ENCODE measurements at places on chromosomes 3 and 15.
A peak's percentile ranks its signal among the peaks of the same experiment; 100 is the strongest.

DNA sequence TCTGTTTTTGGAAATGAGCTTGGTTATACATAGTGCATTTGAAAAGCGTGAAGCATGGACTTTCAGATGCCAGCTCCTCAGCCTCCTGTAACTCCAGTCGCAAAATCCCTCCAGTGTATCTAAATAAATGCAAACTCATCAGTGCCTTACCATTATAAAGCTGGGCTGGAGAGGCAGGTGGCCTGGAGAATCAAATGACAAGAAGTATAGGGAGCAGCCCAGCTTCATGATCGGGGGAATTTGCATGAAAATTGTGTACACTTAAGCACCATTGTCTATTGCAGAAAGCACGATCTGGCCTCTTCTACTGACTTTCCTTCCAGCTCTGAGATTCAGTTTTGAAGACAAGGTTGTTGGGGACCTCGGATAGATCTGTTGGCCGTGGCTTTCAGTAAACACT lies 71.7 kb downstream of the IGF1R start:
- no peak for DNase-seq

GRCh38 chr3:138032567-138032966 lies 22.6 kb downstream of the CLDN18 start:
- DNase-seq, result no peak

GRCh38 chr3:140051019-140051957 lies 116.3 kb downstream of the CLSTN2 start:
- DNase-seq, result peak; percentile 25

GRCh38 chr3:24591661-24592555 lies 97.3 kb upstream of the THRB start:
- DNase-seq, result peak; percentile 76

DNA sequence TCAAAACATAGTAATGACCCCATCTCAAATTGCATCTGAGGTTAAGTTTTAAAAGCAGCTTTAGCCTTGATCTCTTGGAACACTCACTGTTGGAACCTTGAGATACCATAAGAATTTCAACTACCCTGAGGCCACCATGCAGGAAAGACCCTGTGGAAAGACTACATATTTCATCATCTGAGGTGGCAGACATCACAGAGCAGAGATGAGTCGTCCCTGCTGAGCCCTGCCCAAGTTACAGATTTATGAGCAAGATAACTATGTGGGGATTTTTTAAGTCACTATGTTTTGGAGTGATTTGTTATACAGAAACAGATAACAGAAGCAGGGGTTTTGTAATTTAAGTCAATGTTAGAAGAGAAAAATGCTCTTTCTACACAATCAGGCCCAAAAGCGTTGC lies 168.4 kb downstream of the STAC start:
- DNase-seq, result no peak

- DNase-seq, result no peak
Observed at GRCh38 chr3:51887620-51888019, 12.2 kb upstream of the IQCF5 start.

- DNase-seq, result no peak
Observed at GRCh38 chr3:137845194-137845593, 81.1 kb downstream of the SOX14 start.
